ENCODE measurements at places on chromosomes 1 and 21. TPM values are rescaled to one million over a fixed set of nuclear protein-coding genes. Genes with fewer than 3 reads are reported as not detected.

Gene CLDN17
- polyA plus RNA-seq = not detected

Gene SYT14
- 0.48 TPM for polyA plus RNA-seq

Gene SV2A
- 3.8 TPM for polyA plus RNA-seq

Gene ENAH
- polyA plus RNA-seq = 13.2 TPM

Gene RPRD2
- polyA plus RNA-seq = 5.3 TPM

Gene CD52
- 0.18 TPM for polyA plus RNA-seq

Gene TEDDM1
- polyA plus RNA-seq = not detected

Gene LMX1A
- polyA plus RNA-seq = not detected

Gene GJB4
- polyA plus RNA-seq = 19.8 TPM

Gene CFHR4
- polyA plus RNA-seq = not detected

Gene MYBPHL
- polyA plus RNA-seq = 1.7 TPM

Gene KCNE1
- polyA plus RNA-seq = 0.02 TPM

Gene NOS1AP
- 0.22 TPM for polyA plus RNA-seq

Gene CTPS1
- polyA plus RNA-seq = 67.8 TPM

Gene SLC44A3
- 2.1 TPM for polyA plus RNA-seq

Gene TIE1
- not detected for polyA plus RNA-seq

Gene IVL
- polyA plus RNA-seq = 1.5 TPM

Gene PLD5
- polyA plus RNA-seq = 4.2 TPM

Gene DAB1
- polyA plus RNA-seq = not detected

All from foreskin keratinocyte (primary cell).